ENCODE measurements at places on chromosomes 16 and 17.
A peak's percentile ranks its signal among the peaks of the same experiment; 100 is the strongest.

GRCh38 chr16:77290451-77291115 is 91.4 kb downstream of the SYCE1L start:
- H3K4me1 ChIP-seq: no peaks in the 10 kb centered on the region
- H3K27ac ChIP-seq: no peak overlapping the region
- H3K27me3 ChIP-seq: no peaks in the 10 kb centered on the region
- H3K36me3 ChIP-seq: no peaks in the 10 kb centered on the region
- no peak overlapping the region for H3K4me3 ChIP-seq

DNA sequence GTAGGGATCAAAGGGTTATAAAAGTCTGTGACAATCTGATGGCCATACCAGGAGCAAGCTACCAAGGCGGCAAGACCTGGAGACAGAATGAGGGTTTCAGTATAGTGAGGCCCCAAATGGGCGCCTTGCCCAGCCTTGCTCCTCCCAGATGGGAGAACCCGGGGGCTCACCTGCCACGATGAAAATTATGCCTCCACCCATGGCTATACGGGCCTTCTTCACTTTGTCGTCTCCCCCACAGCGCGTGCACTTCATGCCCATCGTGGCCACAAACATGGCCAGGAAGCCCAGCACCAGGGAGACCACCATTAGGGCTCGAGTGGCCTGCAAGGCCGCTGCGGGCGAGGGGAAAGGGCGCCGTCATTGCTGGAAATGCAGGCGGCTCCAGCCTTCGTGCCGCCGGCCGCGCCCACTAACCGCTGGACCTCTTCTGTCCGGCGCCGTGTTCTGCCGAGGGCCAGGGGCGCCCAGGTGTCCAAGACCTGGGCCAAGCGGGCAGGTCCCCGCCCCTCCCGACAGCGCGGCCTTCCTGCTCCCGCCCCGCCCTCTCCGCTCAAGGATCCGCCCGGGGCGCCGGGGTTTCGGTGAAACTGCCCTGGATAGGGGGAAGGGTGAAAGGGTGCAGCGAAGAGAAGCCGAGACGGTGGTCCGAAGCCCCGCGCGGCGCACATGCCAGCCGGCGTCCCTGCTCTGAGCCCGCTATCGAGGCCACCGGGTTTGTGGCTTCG is 1.5 kb downstream of the CLDN7 start:
- no peak for DNase-seq
- peak overlapping the region; percentile 42 for H3K4me3 ChIP-seq
- H3K27me3 ChIP-seq: peaks cover 48% of the 10 kb centered on the region
- H3K36me3 ChIP-seq: no peaks in the 10 kb centered on the region

- peak; percentile 84 for DNase-seq
- H3K27me3 ChIP-seq: peaks cover 62% of the 10 kb centered on the region
- H3K4me3 ChIP-seq: peak overlapping the region; percentile 65
- H3K4me1 ChIP-seq: peaks cover 8% of the 10 kb centered on the region
- H3K36me3 ChIP-seq: no peaks in the 10 kb centered on the region
- H3K27ac ChIP-seq: no peak overlapping the region
These were observed 561 bp downstream of the ZNF423 start for GRCh38 chr16:49855280-49855821.

DNA sequence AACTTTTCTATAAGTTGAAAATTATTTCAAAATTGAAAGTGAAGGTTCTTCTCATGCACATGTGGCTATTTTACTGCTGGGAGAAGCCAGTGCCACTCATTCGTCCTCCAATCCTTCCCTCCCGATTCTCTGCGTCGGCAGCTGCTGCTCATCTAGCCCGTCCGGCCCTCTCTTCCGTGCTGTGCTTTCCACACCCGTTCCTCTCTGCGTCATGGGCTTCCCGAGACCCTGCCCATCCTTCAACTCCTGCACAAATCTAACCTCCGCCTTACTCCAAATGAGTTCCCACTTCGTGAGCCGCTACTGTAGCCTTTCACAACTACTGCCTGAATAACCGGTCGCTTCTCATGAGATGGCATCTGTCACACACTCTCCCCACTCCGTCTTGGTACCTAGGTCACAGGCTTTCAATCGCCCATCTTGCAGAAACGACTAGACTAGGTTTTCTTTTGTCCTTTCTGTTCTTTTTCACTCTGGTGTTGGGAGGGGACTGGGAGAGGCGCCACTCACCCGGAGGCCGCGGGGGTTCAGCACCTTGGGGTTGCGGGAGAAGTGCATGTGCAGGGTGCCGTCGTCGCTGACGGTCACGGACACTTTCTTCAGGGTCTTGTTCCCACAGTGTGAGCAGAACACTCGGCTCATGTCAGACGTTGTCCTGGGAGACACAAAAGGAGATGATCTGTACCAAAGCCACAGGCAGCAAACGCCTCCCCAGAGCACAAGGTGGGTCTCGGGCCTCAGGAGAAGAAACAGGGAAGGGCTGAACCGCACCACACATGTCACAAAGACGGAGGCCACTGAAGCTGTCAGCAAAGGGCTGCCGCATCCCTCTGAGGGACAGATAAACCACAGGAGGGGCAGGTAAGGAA is 10.1 kb downstream of the NOB1 start:
- peaks cover 38% of the 10 kb centered on the region for H3K36me3 ChIP-seq
- no peak for DNase-seq
- no peak overlapping the region for H3K27ac ChIP-seq
- H3K4me3 ChIP-seq: no peak overlapping the region
- H3K4me1 ChIP-seq: no peaks in the 10 kb centered on the region
- no peaks in the 10 kb centered on the region for H3K27me3 ChIP-seq

DNA sequence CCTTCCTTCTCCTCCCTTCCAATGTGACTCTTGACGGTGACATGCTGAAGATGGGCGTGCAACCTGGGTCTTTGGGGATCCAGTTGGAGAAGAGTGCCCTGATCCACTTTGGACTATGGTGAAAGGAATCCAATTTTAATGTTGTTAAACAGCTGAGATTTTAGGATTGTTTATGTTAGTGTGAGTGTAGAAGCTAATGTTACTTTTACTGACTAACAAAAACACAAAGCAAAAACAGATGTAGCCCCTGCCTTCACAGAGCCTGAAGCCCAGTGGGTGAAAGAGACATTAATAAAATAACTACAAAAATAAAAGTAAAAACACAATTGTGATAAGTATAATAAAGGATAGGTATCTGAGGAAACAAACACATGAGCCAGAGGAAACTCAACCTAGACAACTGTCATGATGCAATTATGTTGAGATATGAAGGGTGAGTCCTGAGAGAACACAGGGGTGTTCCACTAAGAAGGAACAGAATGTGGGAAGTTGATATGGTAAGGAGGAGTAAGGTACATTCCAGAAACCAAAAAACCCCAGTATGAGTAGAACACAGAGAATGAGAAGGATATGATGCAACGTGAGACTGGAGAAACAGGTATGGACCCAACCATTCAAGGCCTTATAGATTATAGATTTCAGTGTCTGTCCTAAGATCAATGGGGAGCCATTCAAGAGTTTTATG is 115.1 kb upstream of the PMFBP1 start:
- H3K36me3 ChIP-seq: no peaks in the 10 kb centered on the region
- H3K4me1 ChIP-seq: no peaks in the 10 kb centered on the region
- H3K4me3 ChIP-seq: no peak overlapping the region
- no peaks in the 10 kb centered on the region for H3K27me3 ChIP-seq
- H3K27ac ChIP-seq: no peak overlapping the region

DNA sequence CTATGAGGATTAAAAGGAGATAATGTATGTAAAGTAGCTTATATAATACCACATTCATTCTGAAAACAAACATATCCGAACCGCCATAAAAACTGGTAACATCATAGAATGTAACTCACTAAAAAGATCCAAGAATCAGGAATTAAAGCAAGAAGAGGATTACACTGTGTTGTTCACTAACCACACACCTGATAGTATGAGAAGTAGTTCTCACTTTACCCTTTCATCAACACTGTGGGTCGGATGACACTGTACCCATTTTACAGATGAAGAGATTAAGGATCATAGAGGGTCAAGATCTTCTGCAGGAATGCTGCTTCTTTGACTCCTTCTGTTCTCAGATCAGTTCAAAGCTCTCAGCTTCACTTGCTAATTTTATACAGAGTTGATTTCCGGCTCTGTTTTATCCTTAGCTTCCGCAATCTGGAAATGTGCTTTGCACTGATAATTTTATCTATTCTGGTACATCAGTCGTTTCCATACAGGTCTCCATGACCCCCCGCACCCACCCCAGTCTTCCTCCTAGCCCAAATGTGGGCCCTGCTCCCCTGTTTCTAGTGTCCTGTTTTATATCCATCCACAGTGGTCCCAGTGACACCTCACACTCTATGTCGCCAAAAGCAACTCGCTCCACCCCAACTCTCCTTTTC is 288.6 kb upstream of the CCL2 start:
- no peak for DNase-seq
- no peaks in the 10 kb centered on the region for H3K36me3 ChIP-seq
- H3K27me3 ChIP-seq: no peaks in the 10 kb centered on the region
- H3K4me1 ChIP-seq: peaks cover 40% of the 10 kb centered on the region
- H3K4me3 ChIP-seq: no peak overlapping the region

DNA sequence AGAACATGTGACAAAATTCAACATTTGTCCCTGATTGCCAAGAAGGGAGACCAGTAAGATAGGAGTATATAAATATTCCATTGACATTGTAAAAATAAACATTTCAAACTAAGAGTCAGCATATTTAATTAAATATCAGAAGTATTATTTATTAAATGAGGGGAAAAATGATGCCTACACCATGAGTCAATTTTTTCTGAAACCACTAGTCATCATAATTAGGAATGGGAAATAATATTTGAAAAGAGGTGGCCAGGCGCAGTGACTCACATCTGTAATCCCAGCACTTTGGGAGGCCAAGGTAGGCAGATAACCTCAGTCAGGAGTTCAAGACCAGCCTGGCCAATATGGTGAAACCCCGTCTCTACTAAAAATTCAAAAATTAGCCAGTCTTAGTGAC is 2.1 kb downstream of the CMTM1 start:
- no peak for DNase-seq
- H3K27me3 ChIP-seq: no peaks in the 10 kb centered on the region
- no peaks in the 10 kb centered on the region for H3K4me1 ChIP-seq
- peaks cover 14% of the 10 kb centered on the region for H3K36me3 ChIP-seq
- no peak overlapping the region for H3K27ac ChIP-seq

- H3K27me3 ChIP-seq: no peaks in the 10 kb centered on the region
- no peaks in the 10 kb centered on the region for H3K36me3 ChIP-seq
- H3K4me3 ChIP-seq: no peak overlapping the region
- no peak overlapping the region for H3K27ac ChIP-seq
These were observed 103.6 kb downstream of the GAS7 start for GRCh38 chr17:10094797-10095196.

DNA sequence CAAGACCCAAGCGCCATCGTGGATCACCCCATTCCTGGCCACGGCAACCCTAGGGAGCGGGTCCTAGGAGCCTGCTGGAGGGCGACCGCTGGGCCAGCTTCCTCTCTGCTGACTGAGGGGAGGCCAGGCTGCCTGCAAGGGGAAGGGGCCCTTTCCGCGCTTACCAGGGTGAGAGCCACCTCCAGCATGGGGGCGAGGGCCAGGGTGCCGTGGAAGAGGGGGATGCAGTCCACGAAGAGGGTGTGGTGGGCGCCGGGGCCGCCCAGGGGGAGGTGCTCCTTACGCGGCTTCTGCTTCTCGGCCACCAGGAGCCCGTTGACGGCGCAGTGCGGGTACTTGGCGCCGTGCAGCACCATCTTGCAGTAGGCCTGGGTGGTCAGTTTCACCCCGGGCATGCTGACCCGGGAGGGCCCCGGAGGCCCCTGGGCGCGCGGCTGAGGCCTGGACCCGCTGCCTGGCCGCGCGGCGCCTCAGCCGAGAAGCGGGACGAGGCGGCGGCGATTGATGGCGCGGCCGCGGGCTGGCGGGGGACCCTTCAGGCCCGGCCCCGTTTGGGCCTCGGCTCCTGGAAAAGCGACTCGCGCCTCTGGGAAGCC is 345 bp downstream of the EMC8 start:
- H3K27me3 ChIP-seq: no peaks in the 10 kb centered on the region
- no peak overlapping the region for H3K27ac ChIP-seq
- DNase-seq: no peak
- peak overlapping the region; percentile 77 for H3K4me3 ChIP-seq

- DNase-seq: no peak
- 0 out of 2 replicates have a peak, but pooled peaks cover 6% of the 10 kb centered on the region for H3K4me1 ChIP-seq
- H3K27ac ChIP-seq: no peak overlapping the region
- no peaks in the 10 kb centered on the region for H3K36me3 ChIP-seq
- H3K27me3 ChIP-seq: no peaks in the 10 kb centered on the region
- H3K4me3 ChIP-seq: no peak overlapping the region
These were observed 50.2 kb downstream of the SMG6 start for GRCh38 chr17:2253362-2253761.

DNA sequence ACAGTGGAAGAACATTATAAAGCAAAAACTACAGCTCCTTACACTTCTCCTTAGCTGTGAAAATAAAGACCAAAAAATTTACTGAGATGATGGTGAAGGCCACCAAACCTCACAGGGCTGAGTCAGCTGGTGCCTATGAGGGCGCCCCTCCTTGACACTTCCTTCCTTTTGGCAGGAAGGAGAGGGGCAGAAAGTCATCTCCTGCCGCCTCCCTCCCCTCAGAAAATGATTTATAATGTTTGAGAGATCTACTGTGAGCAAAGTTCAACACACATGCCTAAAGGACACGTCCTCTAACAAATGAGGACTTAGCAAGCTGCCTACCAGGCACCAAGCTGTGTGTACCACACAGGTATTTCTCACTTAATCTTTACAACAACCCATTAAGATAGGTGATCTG is 245.7 kb downstream of the PRKCA start:
- no peaks in the 10 kb centered on the region for H3K27me3 ChIP-seq
- no peaks in the 10 kb centered on the region for H3K36me3 ChIP-seq
- H3K4me3 ChIP-seq: no peak overlapping the region
- peaks cover 4% of the 10 kb centered on the region for H3K4me1 ChIP-seq
- no peak for DNase-seq

GRCh38 chr16:9469512-9469911 is 378.1 kb downstream of the HAPSTR1 start:
- H3K4me3 ChIP-seq: no peak overlapping the region
- no peak overlapping the region for H3K27ac ChIP-seq
- H3K36me3 ChIP-seq: no peaks in the 10 kb centered on the region
- no peak for DNase-seq
- no peaks in the 10 kb centered on the region for H3K27me3 ChIP-seq
- H3K4me1 ChIP-seq: no peaks in the 10 kb centered on the region

DNA sequence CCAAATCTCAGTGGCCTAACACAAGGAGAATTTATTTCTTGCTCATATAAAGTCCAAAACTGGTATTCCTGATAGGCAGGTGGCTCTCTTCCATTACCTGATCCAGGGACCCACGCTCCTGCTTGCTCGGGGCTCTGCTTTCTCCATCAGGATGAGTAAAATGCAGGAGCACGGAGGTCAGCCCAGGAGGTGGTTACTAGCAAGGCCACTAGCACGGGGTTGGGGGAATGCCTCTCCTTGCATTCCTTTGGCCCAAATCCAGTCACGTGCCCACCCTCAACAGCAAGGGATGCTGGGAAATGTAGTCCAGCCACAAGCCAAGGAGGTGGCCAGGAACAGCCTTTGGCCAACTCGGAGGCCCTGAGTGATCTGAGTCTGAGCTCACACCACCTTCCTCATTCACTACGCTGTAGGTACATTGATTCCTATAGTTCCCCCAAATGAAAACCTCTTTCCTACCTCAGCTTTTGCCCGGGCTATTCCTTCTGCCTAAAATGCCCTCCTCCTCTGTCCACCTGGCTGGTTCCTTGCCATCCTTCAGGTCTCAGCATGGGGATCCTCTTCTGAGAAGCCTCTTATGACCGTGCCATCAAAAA is 38.3 kb upstream of the HAPSTR1 start:
- no peaks in the 10 kb centered on the region for H3K27me3 ChIP-seq
- H3K4me3 ChIP-seq: no peak overlapping the region
- H3K4me1 ChIP-seq: peaks cover 7% of the 10 kb centered on the region
- no peak for DNase-seq
- H3K27ac ChIP-seq: no peak overlapping the region
- no peaks in the 10 kb centered on the region for H3K36me3 ChIP-seq

GRCh38 chr16:74990832-74991231 is 5.9 kb upstream of the WDR59 start:
- DNase-seq: no peak
- H3K27ac ChIP-seq: no peak overlapping the region
- no peak overlapping the region for H3K4me3 ChIP-seq
- no peaks in the 10 kb centered on the region for H3K36me3 ChIP-seq
